ENCODE measurements at places on chromosomes 16 and 17.

DNA sequence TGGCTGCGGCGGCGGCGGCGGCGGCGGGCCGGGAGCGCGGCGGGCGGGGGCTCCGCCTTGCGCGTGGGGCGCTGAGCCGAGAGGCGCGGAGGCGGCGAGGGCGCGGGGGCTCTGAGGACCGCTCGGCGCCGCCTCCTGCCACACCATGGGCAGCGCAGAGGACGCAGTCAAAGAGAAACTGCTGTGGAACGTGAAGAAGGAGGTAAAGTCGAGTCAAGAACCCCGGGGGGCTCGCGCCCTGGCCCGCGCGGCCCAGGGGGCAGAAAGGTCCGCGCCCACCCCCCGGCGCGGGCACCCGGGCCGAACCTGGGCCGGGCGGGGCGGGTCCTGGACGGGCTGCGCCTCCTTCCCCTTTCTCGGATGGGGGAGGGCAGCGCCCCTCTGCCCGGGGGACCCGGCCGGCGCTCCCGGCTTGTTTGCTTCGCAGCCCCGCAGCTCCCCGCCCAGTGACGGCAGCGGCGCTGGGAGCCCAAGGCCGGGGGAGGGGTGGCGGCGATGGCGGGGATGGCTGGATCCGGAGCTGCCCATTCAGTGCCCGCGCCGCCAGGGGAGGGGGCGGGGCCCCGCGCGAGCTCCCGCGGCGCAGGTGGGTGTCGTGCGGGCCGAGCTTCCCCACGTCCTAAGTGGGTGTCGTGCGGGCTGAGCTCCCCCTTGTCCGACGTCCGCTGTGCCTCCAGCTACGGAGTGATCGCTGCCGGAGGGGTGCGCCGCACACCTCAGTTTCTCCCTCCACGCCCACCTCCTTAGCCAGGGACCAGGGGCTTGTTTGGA is 428 bp downstream of the SGSM2 start:
- peak; percentile 31 for DNase-seq

DNA sequence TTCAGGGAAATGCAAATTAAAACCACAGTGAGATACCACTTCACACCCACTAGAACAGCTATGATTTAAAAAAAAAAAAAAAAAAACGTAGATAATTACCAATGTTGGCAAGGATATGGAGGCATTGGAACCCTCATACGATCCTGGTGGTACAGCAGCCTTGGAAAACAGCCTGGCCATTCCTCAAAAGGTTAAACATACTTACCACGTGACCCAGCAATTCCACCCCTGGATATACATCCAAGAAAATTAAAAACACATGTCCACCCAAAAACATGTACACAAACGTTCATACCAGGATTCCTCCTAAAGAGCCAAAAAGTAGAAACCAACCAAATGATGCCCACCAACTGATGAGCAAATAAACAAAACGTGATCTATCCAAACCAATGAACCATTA is 68.1 kb downstream of the GAS7 start:
- no peak for DNase-seq

DNA sequence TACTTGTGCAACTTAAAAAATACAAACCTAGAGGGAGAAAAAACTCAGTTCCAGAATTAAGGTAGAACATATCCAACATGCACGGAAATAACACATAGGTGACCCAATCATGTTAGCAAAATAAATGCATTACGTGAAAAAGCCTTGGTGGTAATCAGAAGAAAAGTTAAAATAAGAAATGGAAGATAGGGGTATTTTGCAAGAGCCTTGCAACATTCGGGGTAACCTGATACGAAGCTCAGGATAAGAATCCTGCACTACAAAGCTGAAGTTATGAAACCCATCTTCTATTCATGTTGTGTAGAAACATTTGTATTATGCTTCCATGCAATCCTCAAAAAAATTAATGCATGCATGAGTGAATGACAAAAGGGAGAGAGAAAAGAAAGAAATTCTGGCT is 33.1 kb downstream of the CHCT1 start:
- no peak for DNase-seq

GRCh38 chr17:83024218-83024971 is 55.0 kb upstream of the METRNL start:
- DNase-seq = no peak

DNA sequence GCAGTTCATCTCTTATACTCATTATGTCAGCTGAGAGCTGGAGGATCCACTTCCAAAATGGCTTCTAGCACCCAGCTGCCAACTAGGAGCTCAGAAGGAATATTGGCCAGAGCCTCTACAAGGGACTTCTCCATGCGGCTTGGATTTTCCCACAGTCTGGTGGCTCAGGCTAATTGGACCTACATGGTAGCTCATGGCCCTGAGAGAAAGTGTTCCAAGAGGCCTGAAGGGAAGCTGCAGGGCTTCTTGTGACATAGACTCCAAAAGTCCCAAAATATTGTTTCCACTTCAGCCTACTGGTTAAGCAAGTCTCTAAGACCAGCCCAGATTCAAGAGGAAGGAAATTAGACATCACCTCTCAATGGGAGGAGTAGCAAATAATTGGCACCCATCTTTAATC is 6.8 kb downstream of the NOG start:
- no peak for DNase-seq

- no peak for DNase-seq
Measured at GRCh38 chr16:85668676-85669424, 19.9 kb downstream of the GINS2 start.

DNA sequence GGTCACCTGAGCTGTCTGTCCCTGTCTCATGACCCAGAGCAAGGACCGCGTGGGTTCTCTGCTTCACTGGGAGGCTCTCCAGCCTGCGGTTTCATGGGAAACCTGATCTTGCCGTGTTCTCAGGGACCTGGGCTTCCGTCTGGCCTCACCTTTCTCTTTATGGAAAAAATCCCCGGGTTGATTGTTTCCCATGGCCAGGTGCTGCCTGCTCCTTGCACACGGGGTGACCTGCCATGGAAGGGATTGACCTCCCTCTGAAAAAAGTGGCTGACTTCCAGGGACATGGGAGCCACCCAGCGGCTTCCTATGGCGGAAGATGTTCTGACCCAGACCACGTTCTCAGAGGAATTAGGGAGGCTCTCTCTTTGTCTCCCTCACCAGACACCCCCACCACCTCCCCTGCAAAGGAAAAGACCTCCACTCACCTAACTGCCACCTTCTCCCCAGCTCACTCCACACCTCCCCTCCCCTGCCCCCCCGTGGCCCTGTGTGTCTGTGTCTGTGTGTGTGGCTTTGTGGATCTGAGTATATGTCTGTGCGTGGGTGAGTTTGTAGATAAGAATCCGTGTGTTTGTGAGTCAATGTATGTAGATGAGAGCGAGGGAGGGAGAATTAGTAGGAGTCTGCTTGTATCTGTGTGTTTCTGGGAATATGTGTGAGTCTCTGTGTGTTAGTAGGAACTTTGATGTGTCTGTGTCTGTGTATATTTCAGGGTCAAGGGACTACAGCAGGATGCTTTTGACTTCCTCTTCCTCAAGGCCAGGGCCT is 154.6 kb downstream of the NTN1 start:
- no peak for DNase-seq

GRCh38 chr16:23124315-23124714 is 24.9 kb downstream of the USP31 start:
- DNase-seq = no peak

DNA sequence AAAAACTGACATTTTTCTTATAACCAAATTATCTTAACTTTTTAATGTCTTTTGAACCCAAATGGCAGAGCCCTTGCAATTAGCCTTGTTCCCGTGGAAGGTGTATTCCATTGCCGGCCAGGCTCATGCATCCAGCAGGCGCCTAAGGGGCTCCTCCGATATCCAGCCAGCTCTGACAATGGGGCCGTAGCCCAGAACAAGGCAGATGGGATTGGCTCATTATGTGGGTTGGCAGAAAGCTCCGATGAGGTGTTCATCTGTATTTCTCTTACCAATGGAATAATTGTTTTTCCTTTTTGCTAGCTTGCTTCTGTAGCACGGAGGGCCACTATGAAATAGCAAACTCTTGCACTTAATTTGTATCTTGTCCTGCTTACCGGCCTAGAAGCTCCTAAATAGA is 208.2 kb upstream of the CHMP6 start:
- DNase-seq = no peak

DNA sequence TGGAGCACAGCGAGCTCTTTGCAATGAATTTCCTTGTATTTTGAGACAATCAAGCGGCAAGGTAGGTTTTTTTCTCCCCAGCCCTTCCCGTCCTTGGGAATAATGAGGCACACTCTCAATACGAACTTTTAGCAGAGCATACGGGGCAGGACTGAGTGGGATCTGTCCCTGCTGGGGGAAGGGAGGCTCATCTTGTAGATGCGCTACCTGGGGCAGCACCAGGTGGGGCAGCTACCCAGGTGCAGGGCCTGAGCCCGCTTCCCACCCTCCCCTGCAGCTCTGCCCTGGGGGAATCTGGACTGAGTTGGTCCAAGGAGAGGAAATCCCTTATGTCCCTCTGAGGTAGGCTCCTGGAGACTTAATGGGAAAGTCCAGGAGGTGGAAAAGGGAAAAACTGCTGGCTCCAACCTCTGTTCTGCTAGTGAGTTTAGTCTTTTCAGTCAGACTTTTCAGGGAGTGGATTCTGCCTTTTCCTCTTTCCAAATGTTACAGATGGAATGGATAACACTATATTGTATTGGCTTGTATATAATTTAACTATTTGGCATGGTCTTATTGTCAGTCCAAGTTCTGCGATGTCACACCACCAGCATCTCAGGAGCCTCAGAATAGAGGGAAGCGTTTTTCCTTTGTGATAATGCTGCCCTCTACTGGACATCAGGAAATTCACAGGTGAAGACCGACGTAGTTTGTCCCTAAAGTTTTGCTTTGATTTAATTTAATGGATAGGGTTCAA is 9.6 kb upstream of the CES1 start:
- DNase-seq = peak; percentile 10

DNA sequence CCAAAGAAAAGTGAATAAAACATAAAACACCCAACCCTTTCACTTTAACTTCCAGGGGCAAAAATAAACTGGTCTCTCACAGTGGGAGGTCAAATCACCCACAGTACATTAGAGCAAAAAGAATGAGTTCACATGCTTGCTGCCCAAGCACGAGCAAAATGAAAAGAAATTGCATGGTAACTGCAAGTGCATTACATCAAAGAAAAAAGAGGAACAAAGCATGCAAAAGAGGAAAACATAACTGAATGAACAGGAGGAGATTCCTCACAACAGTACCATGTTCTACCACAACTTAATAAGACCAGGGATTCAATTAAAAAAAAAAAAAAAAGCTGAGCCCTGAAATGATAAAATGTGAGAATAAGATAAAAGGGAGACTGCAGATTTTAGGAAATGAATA is 12.3 kb downstream of the DNAH2 start:
- DNase-seq = no peak

- peak; percentile 55 for DNase-seq
Measured at GRCh38 chr17:42422958-42423712, at the start of gene CAVIN1. Gene CAVIN1, minus strand, starts transcription at chr17:42423256. Its CDS starts 159 bp downstream, at chr17:42423097.

GRCh38 chr17:79840269-79840988 is 1.2 kb upstream of the CBX4 start:
- no peak for DNase-seq

- DNase-seq = peak; percentile 69
Measured at GRCh38 chr16:14278749-14279148, 207.6 kb downstream of the MRTFB start.

DNA sequence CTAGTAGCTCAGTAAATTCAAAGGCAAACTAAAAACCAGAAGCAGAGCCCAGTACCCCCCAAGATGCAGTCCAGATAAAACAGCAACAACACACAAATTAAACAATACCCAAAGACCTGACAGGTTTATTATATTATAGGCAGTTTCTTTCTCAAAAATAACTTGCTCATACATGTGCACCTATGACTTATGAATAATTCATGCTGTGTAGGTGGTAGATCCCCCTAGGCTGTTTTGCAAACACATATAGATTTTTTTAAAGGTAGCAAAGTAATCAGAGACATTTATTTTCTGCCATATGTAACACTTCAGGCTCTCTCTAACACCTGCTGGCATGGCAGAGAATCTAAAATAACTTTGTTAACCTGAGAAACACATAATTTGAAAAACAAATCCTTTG is 27.2 kb downstream of the CACNG1 start:
- DNase-seq = no peak

DNA sequence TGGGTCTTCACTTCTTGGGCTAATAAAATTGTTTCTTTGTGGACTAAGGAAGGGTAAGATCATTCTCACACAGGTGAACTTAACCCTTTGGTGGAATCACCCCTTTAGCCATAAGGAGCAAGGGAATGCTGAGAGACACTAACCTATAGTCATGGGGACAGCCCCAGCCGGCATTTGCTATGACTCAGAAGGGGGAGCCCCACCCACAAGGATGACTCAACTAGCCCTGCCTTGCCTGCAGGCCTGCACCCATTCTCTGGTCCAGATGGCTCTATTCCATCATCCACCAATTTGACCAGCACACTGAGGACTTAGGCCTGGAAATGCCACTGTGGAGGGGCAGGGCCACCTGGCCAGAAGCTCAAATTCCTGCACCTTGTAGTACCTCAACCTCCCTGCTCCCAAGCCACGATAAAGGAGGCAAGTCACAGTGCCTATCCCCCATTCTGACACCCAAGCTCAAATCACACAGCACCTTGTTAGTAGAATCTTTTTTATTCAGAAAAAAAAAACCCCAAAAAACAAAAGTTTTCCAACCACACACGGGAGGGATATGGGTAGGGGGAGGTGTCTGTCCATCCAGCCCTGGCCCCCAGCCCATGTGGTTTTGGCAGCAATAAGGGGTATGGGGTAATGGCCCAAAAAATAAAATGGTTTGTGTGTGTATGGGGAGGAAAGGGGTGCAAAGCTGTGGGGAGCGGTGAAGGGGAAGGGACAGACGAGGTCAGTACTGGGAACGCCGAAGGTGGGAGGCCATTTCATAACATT is 3.0 kb downstream of the PFN1 start:
- no peak for DNase-seq

GRCh38 chr17:14323522-14323981 is 22.7 kb downstream of the HS3ST3B1 start:
- DNase-seq = peak; percentile 43

DNA sequence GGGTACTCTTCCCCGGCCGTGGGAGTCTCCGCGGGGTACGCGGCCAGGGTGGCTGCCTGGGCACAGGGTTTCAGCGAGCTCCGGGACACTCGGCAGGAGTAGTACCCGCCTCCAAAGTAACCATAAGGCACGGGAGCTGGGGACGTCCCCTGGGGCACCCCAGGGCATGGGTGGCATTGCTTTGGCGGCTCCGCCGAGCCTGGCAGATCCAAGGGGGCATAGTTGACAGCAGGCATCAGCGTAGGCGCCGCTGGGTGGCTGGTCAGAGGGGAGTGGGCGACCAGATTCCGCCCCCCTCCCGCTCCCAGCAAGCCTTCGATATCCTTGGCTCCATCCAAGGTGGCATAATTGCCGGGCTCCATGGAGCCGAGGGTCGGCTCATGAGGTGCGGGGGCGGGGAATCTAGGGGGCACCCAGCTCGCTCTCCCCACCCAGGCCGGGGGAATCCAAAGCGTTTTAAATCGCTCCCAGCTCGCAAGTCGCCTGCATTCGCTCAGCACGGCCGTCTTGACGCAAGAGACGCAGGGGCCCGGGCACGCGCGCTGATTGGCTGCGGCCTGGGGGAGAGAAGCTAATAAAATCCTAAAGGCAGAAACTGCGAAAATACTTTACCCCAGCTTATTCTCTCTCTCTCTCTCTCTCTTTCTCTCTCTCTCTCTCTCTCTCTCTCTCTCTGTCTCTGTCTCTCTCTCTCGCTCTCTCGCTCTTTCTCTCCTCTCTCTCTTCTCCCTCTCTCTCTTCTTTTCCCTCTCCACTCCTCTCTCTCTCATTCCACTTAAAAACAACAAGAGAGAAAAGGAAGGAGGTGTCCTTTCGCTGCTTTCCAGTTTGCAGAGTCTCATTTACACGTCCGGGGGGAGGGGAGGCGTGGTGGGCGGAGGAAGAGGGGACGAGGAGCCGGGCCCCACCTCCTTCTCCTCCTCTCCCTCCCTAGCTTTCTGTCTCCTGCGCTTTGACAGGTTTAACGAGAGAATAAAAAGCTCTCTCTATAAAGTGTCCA is at the start of gene HOXB13:
Gene HOXB13, minus strand, starts transcription at position 519 of the 1,000 bp plus-strand sequence. Its CDS starts 157 bp downstream, at position 362.
- peak; percentile 71 for DNase-seq

GRCh38 chr17:1703063-1703462 is 7.1 kb downstream of the TLCD2 start:
- no peak for DNase-seq

Data from NCI-H774 (cell line).